ENCODE measurements at places on chromosomes 2 and 18.

GRCh38 chr2:215638687-215639086, 202.8 kb upstream of the FN1 start:
- no peak for DNase-seq

DNA sequence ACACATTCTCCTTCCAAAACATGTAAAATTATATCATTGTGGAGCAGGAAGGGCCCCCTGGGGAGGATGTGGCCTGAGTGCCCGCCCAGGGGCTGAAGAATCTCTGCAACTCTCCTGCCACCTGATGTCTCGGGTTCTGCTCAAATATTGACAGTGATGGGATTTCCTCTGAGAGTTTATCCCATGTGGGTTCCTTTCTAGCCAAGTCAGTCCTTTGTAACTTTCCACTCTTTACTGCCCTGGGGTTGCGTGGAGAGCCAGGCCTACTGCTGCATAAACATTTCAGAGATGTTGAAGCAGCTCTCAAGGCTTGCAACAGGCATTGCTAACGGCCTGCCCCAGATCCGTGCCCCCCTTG, 4.0 kb upstream of the RAB17 start:
- no peak for DNase-seq

DNA sequence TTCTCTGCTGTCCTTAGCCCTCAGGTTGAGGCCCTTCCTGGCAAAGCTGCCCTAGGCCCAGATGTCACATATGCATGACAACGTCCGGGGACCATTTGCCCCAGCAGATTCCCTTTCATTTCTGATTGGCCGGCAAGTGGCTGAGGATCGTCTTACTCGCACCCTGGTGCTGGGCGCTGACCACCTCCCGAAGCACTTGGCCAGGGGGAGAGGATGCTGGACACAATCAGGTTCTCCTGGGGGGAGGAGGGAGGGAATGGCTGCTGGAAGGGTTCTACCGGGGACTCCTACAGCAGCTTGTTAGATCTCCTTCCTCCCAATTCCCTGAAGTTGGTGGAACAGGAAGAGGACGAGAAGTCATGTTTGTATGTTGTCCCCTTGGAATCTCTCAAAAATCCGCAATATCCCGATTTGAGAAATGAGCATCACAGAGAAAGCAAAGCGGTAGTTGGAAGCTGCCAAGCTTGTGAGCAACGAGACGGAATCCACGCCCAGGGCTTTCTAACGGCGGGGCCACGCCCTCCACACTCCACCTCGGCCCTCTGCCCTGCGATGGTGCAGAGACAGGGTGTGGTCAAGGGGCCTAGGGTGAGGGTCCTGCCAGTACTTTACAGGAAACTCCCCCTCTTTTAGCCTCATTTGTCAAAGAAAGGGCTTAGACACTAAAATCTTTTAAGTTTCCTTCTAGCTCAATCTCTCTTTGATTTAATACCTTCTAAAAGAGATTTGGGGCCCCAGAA, 61.8 kb upstream of the YWHAQ start:
- no peak for DNase-seq

DNA sequence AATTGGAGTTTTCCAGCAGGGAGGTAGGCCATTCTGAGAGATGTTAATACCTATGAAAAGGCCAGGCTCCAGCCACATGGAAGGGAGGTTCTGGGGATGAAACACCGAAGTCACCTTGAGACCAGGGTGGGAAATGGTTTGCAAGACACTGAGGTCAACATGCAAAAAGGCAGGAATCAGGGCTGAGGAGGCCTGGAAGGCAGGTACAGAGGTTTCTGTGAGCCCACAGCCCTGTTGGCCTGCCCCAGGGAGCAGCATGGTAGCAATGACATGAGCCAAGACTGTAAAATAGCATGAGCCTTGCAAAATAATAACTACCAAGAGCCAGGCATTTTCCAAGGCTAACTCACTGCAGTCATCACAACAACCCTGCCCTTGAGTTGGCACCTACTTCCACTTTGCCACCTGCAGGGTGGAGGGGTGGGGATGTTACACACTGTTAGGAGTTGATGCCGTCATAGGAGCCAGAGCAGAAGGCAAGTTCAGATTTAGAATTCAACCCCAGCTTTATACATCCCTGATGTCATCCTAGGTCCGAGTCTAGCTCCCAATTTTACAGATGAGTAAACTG, 61.3 kb downstream of the ZBTB7C start:
- DNase-seq: no peak

GRCh38 chr2:114185501-114185900, 256.9 kb upstream of the DPP10 start:
- DNase-seq: no peak

DNA sequence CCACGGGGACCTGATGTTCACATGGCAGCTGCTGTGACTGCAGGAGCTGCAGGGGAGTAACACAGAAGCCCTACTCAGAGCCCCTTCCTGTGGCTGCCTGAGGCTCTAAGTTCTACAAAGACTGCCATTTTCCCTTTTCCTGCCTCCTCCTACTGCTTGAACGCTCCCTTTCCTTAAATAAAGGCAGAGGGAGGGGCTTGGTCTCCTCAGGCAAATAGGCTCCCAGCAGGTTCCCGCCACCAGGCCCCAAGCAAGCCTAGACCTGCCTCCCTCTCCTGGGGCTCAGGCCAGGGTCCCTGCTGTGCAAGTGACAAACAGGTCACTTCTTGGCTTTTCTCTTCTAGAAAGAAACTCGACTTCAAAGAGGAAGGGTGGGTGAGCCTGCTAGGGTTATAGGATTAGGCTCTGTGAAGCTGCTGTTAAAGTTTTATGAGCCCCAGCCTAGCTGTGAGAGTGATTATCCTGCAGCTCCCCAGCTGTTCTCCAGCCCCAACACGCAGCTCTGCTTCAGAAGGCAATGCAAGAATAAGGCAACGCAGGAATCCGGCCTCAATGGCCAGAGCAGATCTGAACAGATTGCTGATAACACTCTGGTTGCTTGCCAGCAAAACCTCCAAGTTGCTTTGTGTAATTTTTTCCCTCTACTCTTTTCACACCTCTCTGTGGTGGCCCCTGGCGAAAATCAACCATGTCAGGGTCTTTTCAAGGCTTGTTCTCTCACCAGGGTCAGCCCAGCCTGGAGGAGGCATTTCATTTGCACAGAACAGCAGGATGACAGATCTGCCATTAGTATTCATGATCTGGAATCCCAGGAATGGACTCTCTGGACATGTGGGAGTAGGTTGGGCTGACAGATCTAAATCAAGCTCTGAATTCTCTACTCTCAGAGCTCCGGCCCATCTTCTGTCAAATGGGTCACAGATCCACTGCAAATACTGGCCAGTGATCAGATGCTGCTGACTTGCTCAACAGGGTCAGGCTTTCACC, 71.3 kb downstream of the MRO start:
- DNase-seq: no peak

DNA sequence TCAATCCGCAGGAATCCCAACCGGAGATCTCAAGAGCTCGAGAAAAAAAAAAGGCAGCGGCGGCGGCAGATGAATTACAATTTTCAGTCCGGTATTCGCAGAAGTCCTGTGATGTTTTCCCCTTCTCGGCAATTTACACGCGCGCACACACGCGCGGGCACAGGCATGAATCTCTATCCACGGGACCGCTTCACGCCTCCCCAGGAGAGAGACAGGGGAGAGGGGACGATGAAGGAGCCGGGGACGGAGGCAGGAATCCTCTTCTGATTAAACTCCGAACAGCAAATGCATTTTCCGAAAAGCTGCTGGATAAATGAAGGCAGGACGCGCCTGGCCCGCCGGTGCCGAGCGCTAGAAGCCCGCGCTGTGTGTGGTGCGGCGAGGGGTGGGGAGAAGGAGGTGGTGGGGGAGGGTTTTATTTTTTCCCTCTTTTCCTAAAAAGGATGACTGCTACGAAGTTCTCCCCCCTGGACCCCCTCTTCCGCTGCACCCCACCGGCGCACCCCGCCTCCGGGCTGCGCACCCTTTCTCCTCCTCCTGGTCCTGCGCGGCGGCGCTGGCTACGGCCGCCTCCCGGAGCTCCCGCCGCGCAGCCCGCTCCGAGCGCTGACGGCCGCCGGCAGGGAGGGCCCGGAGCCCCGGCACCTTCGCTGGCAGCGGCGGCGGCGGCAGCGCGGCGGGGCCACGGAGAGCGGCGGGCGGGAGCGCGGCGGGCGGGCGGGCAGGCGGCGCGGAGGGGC, at the start of gene BCL2:
Gene BCL2, minus strand, starts transcription at position 387 of the 740 bp plus-strand sequence.
- no peak for DNase-seq

DNA sequence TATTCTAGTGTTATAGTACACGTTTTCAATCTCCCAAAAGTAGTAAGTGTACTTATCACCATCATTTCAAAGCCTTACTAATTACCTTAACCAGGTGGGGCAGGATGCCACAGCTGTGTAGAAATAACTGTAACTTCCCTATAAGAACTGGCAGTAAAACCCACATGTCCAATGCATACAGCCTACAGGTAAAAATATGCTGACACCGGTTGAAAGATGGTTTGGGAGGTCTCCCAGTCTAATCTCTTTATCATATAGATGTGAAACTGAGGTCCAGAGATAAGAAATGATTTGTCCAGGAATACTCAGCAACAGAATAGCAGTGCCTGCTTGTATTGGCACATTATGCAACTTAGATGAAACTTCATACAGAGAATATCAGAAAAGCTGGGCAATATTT, 322.9 kb downstream of the BCL11A start:
- DNase-seq: no peak

DNA sequence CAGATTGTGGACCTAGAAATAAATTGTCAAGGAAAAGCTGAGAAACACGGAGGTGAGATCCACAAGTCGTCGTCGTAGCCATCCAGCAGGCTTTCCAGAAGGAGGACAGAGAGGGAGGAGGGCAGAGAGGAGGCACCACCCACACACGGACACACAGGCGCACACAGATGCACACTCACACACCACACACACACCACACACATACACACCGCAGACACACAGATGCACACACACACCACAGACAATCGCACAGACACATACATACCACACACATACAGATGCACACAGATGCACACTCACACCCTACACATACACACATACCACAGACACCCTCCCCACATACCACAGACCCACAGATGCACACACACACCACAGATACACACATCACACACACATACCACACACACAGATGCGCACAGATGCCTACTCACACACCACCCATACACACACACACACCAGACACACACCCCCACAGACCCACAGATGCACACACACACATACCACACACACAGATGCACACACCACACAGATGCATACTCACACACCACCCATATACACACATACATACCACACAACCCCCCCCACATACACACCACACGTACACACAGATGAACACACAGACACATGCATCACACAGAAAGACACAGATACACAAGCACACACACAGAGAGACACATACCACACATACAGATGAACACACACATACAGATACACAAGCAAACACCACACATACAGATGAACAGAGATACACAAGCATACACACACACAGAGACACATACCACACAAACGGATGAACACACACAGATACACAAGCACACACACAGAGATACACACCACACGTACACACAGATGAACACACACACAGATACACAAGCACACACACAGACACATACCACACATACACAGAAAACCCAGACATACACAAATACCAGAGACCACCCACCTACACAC, 12.7 kb upstream of the BOK start:
- DNase-seq: no peak

- no peak for DNase-seq
These were observed 105.9 kb upstream of the SIX2 start for GRCh38 chr2:45115181-45115580.

- DNase-seq: no peak
These were observed 63.3 kb downstream of the FAM228A start for GRCh38 chr2:24238158-24238557.

DNA sequence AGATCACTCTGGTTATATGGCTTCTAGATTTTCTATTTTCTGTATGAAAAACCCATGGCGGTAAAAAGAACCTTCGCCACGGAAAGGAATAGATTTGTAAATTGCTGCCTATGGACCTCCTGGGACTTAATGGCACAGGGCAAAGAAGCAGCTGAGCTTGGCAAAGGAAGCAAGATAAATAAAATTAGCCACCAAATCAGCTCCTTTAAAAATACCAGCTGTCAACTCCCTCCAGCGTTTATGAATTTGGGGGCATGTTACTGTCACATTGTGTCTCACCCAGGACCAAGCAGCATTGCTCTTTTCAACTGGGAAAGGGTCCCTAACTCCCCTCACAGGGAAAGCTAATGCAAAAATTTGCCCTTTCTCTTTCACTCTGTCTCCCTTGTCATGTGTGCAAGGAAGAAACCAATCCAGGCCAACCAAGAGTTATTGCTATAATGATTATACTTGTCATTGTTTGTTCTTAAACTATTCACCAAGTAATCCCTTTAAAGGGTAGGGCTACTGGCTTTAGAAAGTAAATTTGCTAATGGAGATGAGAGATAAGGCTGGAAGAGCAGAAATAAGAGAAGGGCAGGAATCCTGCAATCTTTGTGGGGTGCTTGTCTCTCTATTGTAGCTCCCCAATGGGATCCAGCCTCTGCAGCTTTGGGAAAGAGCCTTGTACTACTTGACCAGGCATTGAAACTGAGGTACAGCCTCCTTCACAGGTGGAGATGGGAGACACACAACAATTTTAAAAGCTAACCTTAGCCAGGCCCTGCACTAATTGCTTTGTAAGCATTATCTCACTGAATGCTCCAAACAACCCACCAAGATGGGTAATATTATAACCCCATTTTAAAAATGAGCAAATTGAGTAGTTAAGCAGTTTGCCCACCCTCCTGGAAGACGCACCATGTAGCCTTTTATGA, 119.1 kb upstream of the KLF7 start:
- no peak for DNase-seq

- no peak for DNase-seq
These were observed 583.0 kb downstream of the THSD7B start for GRCh38 chr2:137348301-137348700.

DNA sequence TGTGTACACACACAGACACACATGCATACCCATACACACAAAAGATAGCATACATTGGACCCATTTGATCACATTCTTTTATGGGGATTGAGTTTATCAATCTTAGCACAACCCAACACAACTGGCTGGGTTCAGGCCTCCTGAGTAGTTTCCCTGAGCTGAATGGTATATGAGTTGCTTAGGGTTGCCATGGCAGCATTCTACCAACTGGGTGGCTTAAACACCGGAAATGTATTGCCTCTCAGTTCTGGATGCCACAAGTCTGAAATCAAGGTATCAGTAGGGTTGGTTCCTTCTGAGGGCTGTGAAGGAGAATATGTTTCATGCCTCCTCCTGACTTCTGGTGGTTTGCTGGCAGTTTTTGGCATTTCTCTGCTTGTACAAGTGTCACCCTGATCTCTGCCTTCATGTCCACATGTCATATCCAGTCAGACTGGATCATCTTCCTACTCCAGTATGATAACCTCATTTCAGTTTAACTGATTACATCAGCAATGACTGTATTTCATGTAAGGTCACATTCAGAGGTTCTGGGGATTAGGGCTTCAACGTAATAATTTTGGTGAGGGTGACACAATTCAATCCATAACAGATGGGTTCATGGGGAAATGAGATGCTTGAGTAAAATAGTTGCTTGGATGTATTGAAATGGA, 212.7 kb downstream of the KCNE4 start:
- no peak for DNase-seq

DNA sequence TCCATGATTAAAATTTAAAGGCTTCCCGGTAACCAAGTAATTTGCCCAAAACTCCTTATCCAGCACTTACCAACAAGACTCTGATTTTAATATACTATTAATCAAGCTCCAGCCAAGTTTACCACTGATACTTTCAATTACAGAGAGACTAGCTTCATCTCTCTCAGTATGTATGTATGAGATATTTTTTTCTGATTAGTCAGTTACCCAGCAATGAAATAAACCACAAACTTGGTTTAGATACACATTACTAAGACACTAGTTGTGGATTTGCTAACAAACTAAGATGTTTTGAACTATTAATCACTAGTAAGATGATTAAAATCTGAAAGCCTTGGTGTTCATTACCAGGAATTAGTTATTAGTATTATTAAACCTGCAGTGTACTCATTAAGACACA, 1272.2 kb upstream of the ACVR2A start:
- DNase-seq: no peak

GRCh38 chr18:39871961-39872360, 2083.1 kb upstream of the PIK3C3 start:
- no peak for DNase-seq

All from stimulated activated CD8-positive, alpha-beta memory T cell treated with anti-CD3 and anti-CD28 coated beads, Interleukin-4, amount 100 ng/mL, for 1 hour (primary cell).